Choroid plexus epithelial cell (primary cell): ENCODE measurements at places on chromosomes 5 and 9.
A peak's percentile ranks its signal among the peaks of the same experiment; 100 is the strongest.

DNA sequence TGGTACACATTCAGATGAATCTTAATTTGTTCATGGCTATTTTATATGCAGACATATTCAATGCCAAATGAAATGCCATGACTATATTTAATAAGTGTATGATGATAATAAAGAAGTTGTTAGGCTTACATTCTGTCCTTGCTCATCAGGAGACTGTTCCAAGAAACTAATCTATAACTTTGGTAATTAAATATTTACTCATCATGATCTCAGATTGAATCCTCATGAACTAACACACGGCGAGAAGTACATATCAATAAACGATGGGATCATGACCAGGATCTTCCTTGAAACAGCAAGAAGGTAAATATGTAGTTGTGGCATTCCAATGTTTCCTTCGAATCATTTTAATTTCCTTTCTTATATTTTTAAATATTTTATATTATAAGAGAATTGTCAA is 12.5 kb upstream of the AGGF1 start:
- DNase-seq = no peak

GRCh38 chr5:143758750-143759149 is 53.2 kb upstream of the HMHB1 start:
- DNase-seq = no peak

- no peak for DNase-seq
Observed at GRCh38 chr5:103394676-103395075, 136.1 kb downstream of the MACIR start.

DNA sequence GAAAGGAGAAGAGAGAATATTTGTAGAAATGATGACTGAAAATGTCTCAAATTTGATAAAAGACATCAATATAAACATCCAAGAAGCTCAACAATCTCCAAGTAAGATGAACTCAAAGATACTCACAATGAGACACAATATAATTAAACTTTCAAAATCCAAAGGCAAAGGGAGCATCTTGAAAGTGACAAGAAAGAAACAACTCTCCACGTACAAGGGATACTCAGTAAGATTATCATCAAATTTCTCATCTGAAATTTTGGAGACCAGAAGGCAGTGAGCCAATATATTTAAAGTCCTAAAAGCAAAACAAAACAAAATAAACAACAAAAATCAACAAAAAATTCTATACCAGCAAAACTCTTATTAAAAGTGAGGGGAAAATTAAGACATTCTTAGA is 428.7 kb downstream of the NFIB start:
- DNase-seq = no peak

DNA sequence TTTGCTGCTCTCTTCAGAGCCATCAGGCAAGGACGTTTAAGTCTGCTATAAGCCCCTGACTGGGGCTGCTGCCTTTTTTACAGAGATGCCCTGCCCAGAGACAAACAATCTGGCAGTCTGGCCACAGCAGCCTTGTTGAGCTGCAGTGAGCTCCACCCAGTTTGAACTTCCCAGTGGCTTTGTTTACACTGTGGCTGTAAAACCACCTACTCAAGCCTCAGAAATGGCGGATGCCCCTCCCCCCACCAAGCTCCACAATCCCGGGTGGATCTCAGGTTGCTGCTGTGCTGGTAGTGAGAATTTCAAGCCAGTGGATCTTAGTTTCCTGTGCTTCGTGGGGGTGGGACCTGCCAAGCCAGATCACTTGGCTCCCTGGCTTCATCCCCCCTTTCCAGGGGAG is 59.7 kb upstream of the SNCAIP start:
- DNase-seq = no peak

- DNase-seq = no peak
Observed at GRCh38 chr5:156764176-156764971, 85.7 kb upstream of the PPP1R2B start.

- DNase-seq = peak; percentile 55
Observed at GRCh38 chr9:21252721-21253547, 13.1 kb upstream of the IFNA14 start.

DNA sequence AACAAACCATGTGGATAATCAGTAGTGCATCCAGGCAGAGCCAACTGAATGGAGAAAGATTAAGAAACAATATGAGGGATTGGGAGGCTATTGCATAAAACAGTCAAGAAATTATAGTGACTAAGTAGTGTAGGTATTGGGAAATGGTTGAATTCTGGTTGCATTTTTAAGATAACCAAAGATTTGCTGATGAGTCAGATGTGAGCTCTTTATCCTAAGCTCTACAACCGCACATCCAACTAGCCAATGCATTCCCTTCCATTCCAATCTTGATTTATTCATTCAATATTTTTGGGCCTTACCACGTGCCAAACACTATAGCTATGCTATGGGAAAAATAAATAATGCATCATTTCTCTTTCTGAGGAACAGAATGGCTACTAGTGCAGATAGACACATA is 524.5 kb upstream of the RGMB start:
- peak; percentile 91 for DNase-seq

GRCh38 chr9:18798106-18798505 is 234.9 kb downstream of the SAXO1 start:
- no peak for DNase-seq

DNA sequence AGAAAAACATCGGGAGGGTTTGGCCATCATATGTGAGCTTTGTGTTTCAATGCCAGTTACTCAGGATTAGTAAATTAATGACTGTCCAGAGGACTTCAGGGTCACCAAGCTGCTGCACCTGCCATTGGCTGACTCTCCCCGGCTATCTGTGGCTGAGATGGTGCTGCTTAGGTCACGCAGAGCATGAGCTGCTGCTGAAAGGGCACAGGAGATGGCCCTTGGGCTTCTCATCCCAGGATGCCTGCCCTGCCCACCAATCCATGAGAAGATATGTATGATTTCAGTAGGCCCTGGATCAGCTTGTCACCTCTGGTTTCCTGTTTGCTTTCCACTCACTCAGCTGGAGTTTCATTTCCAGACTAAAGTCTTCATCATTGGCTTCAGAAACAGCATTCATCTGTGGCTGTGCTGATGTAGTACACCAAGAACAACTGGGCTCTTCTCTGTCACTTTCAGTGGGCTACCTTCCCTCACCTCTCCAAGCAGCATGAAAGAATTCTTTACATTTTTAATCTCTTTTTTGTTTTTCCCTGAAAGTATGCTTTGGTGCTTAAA is 2.4 kb upstream of the CATSPER3 start:
- DNase-seq = peak; percentile 8

GRCh38 chr9:14992081-14992480 is 81.9 kb upstream of the FREM1 start:
- no peak for DNase-seq

- DNase-seq = no peak
Observed at GRCh38 chr9:100211476-100211875, 112.4 kb downstream of the INVS start.

DNA sequence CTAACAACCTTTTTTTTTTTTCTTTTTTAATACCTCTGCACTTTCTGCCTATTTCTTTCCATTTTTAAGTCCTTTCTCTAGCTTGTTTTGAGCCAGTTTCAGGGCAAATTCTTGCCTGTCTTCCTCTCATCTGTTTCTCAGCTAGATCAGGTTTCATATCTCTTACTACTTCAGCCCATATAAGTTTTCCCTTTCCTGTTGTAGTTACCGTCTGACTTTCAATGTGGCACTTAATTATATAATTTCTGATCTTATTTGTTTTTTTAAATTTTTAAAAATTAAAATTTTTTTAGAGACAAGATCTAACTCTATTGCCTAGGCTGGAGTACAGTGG is 104.7 kb upstream of the ELL2 start:
- peak; percentile 68 for DNase-seq

DNA sequence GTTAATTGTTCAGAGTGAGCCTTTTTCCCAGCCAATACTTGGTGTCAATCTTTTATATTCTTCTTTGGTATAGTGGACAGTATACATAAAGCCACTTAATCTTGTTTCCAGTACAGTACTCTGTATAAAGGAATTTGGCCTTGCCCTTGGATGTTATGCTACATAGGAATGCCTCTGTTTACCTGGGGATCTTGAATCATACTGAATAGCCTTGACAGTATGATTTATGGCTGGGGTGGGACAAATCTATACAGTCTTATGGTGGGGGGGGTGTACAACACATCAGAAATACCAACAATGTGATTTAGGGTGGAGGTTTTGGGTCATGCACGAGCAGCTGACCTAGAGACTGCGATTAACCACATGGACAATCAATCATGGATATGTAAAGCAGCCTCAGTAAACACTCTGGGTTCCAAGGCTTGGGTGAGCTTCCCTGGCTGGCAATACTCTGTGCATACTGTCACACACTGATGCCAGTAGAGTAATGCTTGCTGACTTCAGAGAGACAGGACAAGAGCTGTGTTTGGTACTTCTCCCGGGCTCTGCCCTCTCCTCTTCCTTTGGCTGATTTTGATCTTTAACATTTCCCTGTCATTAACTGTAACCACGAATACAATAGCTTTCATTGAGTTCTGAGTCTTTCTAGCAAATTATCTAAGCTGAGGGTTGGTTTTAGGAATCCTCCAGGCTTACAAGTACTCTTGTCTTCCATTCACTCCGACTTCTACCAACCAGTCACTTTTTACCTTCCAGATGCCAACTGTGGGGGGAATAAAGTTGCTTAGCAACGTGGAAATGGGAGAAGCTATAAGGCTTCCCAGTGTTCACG is 84.6 kb downstream of the IARS1 start:
- DNase-seq = no peak

DNA sequence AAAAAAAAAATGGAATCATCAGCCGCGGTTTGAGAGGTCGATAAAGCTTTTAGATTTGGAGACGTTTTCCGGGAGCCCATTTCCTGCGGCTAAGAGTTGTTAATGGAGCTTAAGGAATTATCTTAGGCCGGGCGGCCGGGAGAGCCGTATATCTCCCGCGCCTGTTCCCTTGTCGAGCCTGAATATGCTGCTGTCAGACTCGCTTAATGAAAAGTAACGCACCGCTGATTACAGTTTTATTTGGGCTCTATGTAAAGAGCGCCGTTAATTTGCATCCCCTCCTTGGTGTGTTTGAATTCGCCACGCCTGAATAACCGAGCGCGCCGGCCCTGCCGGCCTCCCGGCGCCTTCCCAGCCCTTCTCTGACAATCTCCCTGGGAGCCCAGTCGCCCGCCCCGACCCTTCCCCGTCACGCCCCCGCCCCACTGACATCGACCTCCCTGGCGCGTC is 7.9 kb downstream of the IRX4 start:
- no peak for DNase-seq

DNA sequence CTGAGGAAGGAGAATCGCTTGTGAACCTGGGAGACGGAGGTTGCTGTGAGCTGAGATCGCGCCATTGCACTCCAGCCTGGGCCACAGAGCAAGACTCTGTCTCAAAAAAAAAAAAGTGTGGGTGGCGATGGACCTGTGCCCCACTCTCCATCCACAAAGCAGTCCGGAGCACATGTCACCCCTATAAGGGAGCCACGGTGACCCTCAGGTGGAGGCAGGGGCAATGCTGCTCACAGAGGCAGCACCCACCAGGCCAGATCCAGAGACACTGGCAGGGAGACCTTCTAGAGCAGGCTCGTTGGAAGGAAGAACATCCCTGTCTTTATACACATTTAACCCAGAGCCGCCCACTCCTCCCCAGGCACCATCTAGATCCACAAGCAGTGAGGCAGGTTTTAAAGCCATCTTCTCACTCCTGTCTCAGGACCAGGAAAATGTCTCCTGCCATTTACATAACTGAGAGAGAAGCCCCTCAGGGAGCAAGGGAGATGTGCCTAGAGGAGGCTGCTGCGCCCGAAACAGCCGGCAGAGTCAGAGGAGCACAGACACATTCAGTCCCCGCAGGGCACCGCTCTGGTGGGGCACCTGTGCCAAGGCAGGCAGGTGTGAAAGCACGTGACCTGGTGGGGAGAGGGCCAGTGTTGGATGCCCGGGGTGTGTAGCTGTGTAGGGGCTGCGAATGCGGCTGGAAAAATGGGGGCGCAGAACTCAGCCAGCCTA is 31.6 kb upstream of the ADAMTS2 start:
- DNase-seq = no peak

DNA sequence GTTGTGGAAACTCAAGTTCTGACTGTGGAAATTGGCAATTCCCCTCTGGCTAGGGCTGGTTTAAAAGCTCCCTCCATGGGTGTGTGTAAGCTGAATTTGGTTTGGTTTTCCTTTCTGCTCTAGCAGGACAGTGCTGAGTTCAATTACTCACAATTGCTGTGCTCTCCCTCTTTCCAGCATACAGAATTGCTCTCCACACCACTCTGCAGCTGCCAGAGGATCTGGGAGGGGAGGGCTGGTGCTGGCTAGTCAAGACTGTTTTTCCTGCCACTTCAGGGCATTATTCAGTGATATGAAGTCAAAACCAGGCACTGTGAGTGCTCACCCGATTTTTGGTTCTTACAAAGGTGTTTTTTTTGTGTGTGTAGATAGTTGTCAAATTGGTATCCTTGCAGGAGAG is 336.9 kb upstream of the SLC24A2 start:
- DNase-seq = no peak
